ENCODE measurements at places on chromosomes 3 and 15. TPM values are rescaled to one million over a fixed set of nuclear protein-coding genes. Genes with fewer than 3 reads are reported as not detected.

DNA sequence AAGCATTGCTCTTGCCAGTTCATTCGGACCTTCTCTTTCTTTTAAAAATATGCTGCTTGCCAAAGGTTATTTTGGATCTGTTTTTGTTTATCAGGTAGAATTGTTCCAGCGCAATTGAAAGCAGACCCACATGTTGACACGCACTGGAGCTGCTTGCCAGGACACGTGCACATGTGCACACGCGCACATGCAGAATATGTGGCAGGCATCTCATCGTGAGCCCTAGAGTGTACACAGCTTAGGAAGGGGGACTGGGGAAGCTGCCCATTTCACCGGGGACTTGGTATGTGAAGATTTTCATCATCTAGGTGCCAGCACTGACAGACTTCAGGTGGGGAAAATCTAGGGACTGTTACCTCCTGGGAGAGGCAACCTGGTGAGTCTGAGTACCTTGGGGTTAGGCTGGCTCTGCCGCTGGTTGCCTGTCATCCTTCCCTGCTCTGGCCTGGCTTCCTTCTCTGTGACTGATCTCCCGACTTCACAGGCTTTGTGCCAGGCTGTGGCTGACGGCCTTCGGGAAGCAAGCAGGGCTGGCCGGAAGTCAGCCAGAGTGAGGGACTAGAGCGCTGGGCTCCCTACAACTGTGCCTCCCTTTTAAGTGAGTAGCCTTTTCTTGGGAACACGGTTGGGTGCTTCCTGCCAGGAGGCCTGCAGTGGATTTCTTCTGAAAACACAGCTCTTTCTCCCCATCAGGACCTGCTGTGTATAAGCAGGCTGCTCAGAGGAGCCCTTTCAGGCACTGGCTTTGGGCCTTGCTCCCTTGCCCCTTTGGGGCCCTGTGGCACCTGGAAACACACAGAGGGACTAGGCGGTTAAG is 129.3 kb downstream of the EEFSEC start:
- DNase-seq: no peak

The SHISA5 gene
- 167 TPM for total RNA-seq

- DNase-seq: peak; percentile 31
Observed at GRCh38 chr3:44416031-44417030, 61.1 kb downstream of the ZNF445 start.

The RTP1 gene
- not detected for total RNA-seq

The ZPLD1 gene
- total RNA-seq: not detected

The C3orf22 gene
- total RNA-seq: not detected

The CDCP1 gene
- 1.3 TPM for total RNA-seq

The NDN gene
- total RNA-seq: 84.8 TPM

DNA sequence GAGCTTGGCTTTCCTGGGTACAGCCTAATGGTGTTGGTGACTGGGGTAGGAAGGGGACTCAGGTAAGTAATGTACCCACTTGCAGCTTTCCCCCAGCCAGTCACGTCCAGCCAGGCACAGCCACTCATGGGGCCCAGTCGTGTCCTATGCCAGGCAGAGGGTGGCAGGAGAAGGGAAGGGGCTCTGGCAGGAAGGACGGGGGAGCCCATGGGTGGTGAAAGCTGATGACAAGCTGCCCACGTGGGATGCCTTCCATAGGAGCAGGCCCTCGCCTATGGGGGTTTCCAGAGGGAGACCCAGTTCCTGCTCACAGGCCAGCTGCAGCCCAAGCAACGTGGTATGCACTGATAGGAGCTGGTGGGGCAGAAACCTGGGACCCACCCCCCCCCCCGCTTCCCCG is 10.7 kb downstream of the CHAC1 start:
- no peak for DNase-seq

DNA sequence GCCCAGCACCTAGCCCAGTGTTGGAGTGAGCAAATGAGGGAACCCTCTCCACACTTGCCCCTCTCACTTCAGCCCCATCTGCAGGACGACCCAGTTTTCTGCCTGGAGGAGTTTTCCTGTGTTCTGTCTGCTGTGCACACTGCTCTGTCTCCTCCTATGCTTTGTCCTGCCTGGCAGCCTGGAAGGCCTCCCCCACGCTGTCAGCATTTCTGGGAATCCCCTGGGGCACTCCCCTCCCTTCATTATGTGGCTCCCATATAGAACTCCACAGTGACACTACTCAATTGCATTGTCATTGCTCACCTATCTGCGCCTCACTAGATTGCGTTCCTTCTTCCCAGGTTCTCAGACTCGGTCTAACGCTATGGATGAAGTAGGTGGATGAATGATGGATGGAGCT is 13.9 kb downstream of the CLSTN2 start:
- no peak for DNase-seq

- peak; percentile 51 for DNase-seq
Observed at GRCh38 chr15:65414841-65415621, 7.7 kb downstream of the IGDCC4 start.

DNA sequence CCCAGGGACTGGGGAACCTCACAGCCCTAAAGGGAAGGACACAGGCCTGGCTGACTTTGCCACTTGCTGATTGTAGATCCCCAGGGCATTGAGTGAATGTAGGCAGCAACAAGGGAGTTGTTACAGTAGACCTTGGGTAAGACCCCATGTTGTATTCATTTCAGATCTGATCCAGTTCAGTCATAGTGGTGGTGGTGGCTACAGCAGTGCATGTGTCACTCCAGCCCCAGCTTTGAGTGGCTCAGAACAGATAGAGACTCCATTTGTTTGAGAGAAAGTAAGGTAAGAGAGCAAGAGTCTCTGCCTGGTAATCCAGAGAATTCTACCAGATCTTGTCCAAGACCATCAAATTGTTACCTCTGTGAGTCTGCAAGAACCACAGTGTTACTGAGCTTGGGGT is 278.7 kb upstream of the SATB1 start:
- no peak for DNase-seq

The CLRN1 gene
- not detected for total RNA-seq

DNA sequence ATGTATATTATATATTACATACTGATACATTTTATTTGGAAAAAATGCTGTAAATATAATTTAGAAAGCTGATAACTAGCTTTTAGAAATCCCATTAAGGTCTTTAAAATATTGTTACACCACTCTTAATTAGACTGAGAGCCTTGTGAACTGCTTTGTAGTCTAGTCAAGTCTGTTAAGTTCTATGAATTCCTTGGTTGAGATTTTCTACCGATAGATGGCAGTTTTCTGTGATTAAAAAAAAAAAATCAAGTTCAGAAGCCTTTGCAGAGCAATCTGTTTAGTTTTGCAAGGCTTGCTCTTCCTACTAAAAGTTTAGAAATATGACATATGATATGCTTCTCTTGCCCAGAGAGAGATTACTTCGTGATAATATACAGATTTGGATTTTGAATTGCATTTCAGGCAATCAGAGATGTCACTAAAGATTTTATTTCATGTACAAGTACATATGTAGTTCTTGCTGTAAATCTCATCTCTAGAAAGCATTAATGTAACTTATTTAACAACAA is 60.4 kb upstream of the SLITRK3 start:
- DNase-seq: no peak

GRCh38 chr3:188316723-188317070 is 162.7 kb downstream of the LPP start:
- no peak for DNase-seq

The GRAMD1C gene
- total RNA-seq: 7.7 TPM

The SH2D7 gene
- total RNA-seq: not detected

The ADGRG7 gene
- total RNA-seq: not detected

- no peak for DNase-seq
Observed at GRCh38 chr3:171266740-171267073, 193.5 kb downstream of the TNIK start.

- no peak for DNase-seq
Observed at GRCh38 chr15:50135031-50135551, 16.1 kb upstream of the ATP8B4 start.

Measured in mesothelial cell of epicardium (in vitro differentiated cells).